ENCODE measurements at places on chromosomes 12 and 14.

DNA sequence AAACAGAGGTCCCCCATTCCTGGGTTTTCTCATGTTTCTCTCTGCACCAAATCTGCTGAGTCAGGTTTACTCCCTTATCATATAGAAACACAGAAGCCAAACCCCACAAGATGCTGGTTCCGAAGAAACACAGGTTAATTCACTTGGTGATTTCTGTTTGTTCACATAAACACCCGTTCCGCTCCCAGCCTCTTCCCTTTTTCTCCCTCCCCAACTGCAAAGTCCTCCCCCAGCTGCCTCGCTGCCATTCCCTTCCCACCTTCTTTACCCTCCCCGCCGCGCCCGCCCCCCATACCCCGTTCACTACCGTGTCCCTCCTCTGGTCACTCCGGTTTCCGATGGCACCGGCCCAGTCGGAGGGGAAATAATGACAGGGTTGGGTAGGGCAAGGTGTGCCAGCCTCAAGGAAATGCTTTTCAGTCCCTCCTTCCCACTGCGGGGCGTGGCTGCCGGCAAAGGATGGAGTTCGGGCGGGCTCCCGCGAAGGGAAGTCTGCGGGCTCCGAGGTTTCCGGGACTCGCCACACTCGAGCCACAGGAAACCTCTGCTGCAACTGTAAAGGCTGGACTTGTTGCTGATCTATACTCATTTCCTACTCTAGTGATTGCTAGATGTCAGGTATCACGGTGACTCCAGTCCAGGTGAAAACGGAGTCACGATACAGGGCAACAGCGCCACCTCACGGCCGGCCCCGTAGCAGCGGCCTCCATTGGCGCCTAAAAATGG, at the start of gene STYK1:
STYK1 (minus strand) TSS at position 394 of the 726 bp plus-strand sequence. CDS start 39,434 bp downstream, outside the sequence.
- peak; percentile 69 for DNase-seq

DNA sequence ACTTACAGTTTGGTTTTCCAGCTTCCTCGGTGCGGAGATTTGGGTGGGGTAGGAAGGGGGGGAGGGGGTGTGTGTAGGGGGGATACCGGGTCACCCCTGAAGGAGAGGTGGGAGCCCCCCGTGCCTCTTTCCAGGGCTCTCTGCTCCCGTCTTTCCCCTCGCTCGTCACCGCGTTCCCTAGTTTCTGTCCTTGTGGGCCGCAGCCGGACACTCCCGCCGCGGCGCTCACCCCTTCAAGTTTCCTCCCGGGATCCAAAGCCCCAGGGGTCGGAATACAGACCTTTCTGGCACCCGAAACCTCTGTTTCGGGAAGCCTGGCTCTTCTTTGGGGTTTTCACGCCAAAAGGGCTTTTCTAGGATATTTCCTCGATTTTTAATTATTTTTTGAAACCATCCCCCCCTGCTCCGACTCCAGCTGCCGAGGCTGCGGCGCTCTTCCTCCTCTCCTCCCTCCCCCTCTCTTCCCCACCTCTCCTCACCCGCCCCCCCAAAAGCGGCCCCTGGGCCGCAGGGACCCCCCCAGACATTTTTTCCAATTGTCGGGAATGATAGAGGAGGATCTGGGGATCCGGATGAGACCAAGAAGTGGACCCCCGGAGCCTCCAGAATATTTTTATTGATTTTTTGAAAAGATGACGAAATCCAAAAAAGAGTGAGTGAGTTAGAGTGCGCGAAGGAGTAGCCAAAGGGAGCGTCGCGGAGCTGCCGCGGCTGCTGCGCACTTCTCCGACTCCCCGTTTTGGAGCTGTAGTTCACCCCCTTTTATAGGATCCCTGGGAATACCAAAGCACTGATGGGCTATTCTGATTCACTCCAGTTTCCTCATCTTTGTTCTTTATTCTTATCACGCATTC, 1.7 kb downstream of the CCND2 start:
- peak; percentile 31 for DNase-seq

DNA sequence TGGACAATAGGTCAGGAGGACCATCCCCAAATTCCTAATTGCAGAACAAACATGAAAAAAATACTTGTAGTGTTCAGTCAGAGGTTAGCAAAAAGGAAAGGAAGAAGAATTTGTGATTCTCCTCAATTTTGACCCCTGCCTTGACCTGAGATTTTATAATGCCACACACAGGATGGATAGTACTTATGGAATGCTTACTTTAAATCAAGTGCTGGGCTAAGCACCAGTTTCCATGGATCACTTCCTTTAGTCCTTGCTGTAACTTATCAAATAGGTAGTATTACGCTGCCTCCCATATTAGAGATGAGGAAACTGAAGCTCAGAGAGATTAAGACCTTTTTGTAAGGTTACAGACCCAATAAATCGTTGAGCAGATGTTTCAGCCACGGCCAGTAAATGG, 81.2 kb upstream of the OVCH1 start:
- no peak for DNase-seq

GRCh38 chr12:50803230-50803875, 39.4 kb upstream of the TMPRSS12 start:
- no peak for DNase-seq

- DNase-seq: no peak
These were observed 32.6 kb upstream of the PNMA1 start for GRCh38 chr14:73746520-73747378.

- DNase-seq: peak; percentile 61
These were observed 365 bp upstream of the CCDC88C start for GRCh38 chr14:91417983-91418386.

DNA sequence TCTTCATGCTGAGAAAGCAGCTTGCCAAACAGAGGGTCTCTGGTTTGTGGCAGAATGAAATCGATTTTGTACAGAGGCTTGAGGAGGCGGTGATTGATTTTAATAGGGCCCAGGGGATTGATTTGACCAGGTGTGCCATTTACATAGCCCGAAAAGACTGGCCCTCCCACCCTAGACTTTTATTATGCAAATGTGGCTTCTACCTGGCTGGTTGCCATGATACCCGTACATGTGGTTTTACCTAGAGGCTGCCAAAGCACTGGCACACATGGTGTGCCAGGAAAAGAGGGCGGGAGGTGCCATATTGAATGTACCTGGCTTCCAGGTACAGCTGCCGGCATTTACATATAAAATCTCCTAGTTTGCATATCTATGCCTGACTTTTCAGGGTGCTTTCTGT, 18.0 kb upstream of the GUCY2C start:
- DNase-seq: no peak

GRCh38 chr14:58152014-58152857, at the start of gene ARMH4:
Gene ARMH4, minus strand, starts transcription at chr14:58152213. Its CDS starts 12,855 bp downstream, at chr14:58139358.
- peak; percentile 95 for DNase-seq

DNA sequence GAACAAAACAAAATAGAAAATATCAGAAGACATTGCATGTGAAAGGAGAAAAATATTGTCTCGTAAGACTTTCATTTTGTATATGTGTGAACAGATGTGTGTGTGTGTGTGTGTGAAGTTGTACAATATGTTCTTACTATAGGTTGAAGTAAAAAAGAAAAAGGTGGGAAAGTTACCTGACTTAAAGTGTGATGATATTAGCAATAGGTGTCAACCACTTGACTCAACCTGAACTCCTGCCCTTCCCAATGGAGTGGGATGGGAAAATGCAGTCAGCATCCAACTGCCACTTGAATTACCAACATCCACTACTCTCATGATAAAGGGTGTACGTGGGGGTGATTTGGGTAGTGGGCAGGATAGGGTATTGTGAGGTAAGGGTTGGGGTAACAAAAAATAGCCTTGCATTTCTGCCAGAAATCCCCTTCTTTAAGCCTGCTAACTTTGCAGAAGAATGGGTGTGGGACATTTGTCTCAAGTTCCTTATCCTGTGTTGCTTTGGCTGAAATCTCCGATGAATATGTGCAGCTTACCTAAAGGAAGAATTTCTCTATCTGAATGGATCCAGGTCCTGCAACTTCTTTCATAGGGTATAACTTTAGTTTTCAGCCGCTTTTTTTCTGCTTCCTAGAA, 181.6 kb downstream of the CHST11 start:
- DNase-seq: no peak

GRCh38 chr14:58752771-58753201, 115.0 kb downstream of the DACT1 start:
- peak; percentile 49 for DNase-seq

GRCh38 chr14:52131640-52132320, 62.9 kb upstream of the NID2 start:
- DNase-seq: peak; percentile 90

Measured in kidney (tissue), 22 donors.